ENCODE measurements at places on chromosomes 2 and 18. TPM values are rescaled to one million over a fixed set of nuclear protein-coding genes. Genes with fewer than 3 reads are reported as not detected.

DNA sequence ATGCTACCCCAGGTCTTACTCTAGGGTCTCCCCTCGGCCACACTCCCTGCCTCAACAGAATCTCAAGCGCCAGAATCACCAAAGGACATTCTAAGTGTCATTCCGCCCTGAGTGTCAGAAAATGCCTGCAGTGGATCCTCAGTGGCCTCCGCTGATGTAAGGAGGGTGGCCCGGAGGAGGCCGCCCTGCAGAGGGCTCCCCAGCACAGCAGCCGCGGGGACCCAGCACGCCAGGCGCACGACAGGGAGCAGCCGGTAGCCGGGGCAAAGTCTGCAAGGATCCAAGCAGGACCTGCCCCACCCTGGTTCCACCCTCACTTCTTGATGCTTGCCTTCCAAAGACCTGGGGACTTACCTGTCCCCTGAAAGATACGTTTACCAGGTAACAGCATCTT lies 54.2 kb upstream of the ID2 start:
- no peak for DNase-seq

GRCh38 chr18:36354989-36355388 lies 57.5 kb downstream of the FHOD3 start:
- DNase-seq = peak; percentile 41

GRCh38 chr2:58992062-58992706 lies 751.1 kb upstream of the FANCL start:
- DNase-seq = peak; percentile 46

- DNase-seq = no peak
Measured at GRCh38 chr2:240462073-240462706, 26.7 kb downstream of the GPC1 start.

- DNase-seq = no peak
Measured at GRCh38 chr2:39225567-39225966, 18.2 kb downstream of the CDKL4 start.

- DNase-seq = no peak
Measured at GRCh38 chr2:51420511-51420910, 388.6 kb upstream of the NRXN1 start.

- no peak for DNase-seq
Measured at GRCh38 chr18:22607284-22607635, 189.5 kb upstream of the CTAGE1 start.

DNA sequence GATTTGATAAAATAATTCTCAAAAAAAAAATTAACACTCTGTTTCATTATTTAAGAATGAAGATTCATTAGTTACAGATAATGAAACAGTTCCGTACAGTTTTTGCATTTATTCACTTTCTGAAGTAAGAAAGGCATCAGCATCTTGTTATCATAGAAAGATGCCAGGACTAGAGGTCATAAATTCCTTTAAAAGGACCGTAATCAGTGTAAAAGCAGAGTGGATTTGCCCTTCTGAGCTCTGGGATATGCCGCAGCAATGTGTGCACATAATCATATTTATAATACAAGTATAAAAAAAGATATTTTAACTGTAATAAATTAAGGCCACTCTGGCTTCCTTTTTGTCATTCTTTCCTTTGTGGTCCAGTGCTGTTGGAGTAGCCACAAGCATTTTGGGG lies 37.5 kb upstream of the COL5A2 start:
- DNase-seq = no peak

GRCh38 chr2:200021449-200022114 lies 66.2 kb downstream of the MAIP1 start:
- no peak for DNase-seq

GRCh38 chr2:28333606-28334526 lies 58.8 kb upstream of the FOSL2 start:
- peak; percentile 66 for DNase-seq

Gene UGT1A5
- polyA plus RNA-seq = not detected

Gene KIF5C
- polyA plus RNA-seq = 2.1 TPM

Gene BOLL
- 1.6 TPM for polyA plus RNA-seq

Gene LYPD6B
- polyA plus RNA-seq = not detected

Gene SEPTIN10
- polyA plus RNA-seq = 89.2 TPM

Measured in muscle of back (tissue), 13 donors.